CD4-positive, alpha-beta memory T cell (primary cell): ENCODE measurements at places on chromosomes 4 and X.

GRCh38 chr4:86657382-86657781, 63.3 kb downstream of the PTPN13 start:
- DNase-seq = no peak

GRCh38 chr4:74968456-74969164, 35.7 kb downstream of the PARM1 start:
- DNase-seq = no peak

DNA sequence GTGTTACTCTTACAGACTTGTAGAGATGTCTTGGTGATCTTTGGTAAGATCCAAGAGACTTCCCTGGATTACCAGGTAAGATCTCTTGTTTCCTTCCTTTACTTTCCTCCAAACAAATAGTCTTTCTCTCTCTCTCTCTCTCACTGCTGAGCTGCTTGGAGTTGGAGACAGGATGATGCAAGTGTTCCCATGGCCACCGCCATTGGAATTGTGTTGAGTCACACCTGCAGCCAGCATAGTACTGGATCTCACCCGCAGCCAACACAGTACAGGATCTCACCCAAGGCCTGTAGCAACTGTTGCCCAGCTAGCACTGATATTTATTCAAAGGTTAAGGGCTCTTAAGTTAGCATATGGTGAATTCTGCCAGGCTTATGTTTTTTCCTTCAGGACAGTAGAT, 1080.9 kb downstream of the FAT4 start:
- no peak for DNase-seq

DNA sequence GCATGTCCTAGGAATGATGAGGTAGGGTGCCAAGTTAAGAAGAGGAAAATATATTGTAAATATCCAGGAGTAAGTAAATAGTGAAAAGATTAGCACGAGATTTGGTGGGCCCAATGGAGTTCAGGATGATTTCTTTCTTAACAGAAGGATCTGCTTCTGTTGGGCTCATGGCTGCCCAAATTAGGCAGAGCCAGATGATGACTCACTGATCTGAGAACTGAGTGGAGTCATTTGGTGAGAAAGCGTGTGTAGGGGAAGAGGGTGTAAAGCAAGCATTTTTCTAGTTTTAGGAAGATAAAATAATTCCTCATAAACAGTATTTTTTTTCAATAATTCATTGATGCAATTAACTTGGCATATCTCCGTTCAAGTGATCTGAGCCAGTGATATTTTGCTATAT, 1.6 kb downstream of the TBX22 start:
- no peak for DNase-seq

GRCh38 chr4:10727140-10727880, 42.7 kb upstream of the CLNK start:
- DNase-seq = no peak

DNA sequence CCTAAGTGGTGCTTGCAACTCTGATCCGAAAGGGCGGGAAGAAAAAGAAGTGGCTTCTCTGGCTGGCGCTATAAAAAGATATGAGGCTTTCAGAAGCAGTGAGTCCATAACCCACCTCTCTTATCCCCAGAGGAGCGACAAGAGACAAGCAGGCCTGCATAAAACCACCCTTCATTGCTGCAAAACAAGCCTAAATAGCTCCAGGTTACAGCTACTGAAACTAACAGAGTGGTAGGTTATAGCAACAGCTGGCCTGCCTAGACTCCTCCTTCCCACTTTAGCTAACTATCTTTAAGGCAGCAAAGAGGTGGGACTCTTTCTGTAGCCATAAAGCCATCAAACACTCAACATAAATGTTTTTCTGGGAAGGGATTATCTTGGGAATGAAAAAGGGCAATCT, 245.0 kb upstream of the GPR101 start:
- DNase-seq = no peak

- DNase-seq = no peak
Measured at GRCh38 chr4:8537041-8537461, 43.1 kb upstream of the GPR78 start.

DNA sequence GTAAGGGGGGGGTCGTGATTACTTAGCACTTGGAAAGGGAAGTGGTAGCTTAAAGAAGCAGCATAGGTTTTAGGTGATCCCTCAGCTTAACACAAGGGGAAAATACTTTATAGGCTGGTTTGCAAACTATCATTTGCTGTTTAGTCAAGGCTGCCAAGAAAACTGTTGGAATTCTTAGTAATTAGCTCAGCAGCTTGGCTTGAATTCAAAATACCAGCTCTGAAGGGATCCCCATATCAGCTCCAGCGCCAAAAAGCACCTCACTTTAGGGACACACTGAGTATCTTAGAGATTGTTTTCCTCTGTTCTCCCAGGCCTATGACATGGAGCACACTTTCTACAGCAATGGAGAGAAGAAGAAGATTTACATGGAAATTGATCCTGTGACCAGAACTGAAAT, 8.8 kb downstream of the TNMD start:
- no peak for DNase-seq

GRCh38 chrX:15405846-15406245, 21.6 kb upstream of the VEGFD start:
- no peak for DNase-seq

DNA sequence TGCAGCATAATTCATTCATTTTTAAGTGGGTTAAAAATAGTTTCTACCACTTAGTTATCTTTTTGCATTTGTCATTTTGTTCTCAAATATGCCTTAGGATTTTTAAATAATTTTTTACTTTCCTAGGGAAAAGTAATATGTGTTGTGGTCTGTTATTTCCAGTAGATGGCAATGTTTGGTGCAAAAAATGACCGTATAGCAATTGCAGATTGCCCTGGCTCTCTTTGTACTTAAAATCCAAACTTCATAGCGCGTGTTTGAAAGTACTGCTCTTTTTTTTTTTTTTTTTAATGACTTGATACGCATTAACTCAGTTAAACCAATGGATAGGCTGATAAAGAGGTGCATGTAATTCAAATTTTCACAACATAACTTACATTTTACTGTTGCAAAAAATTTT, 74.4 kb upstream of the RBMX start:
- DNase-seq = peak; percentile 14

DNA sequence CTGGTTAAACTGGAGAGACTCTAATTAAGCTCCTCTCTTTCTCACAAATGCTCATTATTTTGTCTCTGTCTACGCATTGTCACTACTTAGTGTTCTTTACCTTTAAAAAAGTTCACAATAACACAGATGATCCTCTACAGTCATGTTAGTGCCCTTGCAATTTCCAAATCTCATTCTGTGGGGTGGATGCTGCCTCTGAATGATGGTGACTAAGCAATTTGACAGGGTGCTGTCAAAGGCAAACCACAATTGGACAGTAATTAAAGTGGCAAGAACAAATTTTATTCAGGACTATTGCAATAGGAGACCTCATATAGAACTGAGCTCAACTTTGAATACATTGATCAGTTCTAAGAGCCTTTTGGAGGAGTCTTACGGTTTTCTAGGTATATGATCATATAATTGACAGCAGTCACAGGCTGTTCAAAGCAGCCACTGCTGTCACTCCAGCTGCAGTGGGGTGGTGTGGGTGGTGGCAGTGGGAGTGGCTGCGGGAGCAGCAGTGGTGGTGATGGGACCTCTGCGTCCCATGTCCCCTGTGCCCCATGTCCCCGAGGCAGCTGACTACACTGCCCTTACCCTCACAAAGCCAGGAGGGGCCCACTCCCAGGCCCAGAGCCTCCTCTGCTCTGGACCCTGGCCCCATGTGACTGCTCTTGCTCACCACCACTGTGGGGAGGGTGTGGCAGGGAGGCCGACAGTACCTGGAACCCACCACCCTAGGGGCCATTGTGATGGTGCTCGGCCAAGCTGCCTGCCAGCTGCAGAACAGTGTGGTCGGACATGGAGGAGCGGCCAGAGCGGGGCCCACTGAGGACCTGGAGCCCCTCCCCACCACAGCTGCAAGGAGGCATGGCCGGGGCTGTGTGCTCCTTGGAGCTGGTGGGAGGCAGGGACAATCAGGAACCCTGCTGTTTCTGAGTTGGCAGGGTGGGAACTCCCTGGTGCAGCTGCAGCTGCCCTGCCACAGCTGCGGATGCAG, 30.4 kb upstream of the PAGE1 start:
- no peak for DNase-seq

GRCh38 chr4:29566371-29566770, 1153.8 kb upstream of the PCDH7 start:
- DNase-seq = no peak

DNA sequence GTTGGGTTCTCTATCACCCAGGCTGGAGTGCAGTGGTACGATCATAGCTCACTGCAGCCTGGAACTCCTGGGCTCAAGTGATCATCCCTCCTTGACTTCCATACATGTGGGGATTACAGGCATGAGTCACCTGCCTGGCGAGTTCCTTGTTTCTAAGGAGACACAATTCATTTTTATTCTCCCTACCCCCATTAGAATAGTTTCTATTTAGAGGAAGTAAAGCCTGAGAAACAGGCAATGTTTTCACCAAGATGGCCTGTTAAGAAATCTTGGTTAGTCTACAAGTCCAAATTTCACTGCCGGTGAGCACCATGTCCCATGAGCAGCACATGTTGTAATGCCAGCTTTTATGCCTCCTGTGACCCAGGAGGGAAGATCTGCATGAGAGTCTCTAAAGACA, 5.7 kb downstream of the CYBB start:
- DNase-seq = no peak

DNA sequence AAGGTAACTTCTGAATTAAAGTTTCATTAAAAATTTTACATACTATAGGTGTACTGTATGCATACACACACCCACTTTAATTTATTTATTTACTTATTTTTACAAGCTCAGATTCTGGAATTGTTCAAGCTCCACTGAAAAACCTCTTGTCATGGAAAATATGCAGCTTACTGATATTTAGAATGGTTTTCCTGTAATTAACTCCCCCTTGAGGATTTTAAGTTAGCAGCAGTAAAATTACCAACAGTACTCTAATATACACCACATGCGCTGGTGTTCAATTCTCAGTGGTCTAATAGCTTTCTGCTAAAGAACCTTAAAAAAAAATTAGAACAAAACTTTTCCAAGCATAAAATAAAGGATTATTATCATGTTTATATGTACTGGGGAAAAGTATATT, 12.0 kb downstream of the MAB21L2 start:
- no peak for DNase-seq

DNA sequence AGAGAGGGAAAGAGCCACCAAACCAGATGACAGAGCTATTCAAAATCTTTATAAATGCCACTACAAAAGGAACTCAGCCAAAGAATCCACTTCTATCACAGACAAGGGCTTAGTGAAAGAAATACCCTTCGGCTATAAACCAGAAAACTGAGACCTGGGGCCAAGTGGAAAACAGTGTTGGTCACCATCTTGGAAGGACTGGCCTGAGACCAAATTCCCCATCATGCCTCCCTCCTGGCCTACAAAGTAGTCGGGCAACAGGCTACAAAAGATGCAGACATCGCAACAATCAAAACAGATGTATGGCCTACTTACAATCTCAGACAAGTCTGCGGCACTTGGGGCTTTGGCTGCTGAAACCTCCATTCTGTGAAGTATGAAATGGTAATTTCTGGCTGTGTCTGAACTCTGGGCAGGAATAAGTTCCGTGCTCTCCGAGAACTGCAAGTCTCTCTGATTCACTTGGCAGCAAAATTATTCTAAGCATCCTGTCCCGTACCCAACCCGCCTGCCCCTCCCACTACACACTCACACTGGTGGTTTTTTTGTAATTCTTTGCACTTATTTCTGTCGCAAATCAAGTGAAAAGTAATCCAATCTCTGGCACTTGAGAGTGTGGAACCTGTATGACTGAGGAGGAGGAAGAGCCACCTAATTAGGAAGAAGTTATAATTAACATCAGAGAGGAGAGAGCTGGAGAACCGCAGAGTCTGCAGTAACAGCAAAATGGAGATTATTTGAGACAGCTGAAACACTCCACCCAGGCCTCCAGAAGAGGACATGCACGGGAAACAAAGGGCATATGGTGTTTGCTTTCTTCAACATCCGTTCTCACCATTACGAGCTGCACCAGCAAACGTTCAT, 87.8 kb downstream of the SH3KBP1 start:
- DNase-seq = peak; percentile 64

GRCh38 chr4:123740236-123740635, 343.6 kb downstream of the SPRY1 start:
- DNase-seq = no peak

DNA sequence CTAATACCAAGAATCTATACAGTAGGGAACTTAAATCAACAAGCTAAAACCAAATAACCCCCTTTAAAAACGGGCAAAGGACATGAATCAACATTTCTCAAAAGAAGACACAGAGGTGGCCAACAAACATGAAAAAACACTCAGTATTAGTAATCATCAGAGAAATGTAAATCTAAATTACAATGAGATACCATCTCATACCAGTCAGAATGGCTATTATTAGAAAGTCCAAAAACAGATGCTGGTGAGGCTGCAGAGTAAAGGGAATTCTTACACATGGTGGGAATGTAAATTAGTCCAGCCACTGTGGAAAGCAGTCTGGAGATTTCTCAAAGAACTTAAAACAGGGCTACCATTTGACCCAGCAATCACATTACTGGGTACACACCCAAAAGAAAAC, 167.8 kb downstream of the PACRGL start:
- no peak for DNase-seq

- no peak for DNase-seq
Measured at GRCh38 chr4:158590824-158591223, 69.1 kb downstream of the RXFP1 start.

DNA sequence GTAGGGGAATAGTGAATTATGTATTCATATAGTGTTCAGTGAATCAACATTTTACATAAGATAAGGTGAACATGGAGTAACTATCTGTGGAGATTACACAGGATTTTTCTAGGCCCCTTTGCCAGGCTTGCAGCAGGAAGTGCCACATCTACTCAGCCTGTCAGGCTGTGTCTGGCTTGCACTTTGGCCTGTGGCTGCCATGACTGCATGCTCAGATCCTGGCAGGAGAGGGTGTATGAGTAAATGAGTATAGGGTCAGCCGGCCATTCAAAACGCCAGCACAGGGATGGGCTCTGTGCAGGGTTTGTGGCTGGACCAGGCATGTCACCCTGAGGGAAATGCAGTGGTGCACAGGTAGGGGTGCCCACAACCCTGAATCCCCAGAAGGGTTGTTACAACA, 51.9 kb downstream of the UBQLN2 start:
- DNase-seq = no peak

- no peak for DNase-seq
Measured at GRCh38 chr4:72243641-72244040, 211.8 kb downstream of the NPFFR2 start.

DNA sequence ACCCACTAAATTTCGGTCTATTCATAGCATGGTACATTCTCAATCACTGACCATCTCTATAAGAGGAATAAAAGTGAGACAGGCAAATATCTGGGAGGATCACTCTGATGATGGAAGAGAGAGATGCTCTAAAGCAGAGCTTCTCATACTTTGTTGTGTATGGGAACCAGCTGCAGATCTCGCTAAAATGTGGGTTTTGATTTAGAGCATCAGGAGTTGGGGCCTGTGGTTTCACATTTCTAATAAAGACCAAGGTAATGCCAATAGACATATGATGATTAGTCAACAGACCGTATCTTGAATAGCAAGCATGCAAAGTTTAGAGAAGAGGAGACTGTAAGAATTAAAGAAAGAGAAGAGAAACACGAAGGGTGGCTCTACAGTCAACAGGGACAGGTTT, 107.4 kb upstream of the FTHL17 start:
- DNase-seq = no peak
